CD4-positive, alpha-beta T cell treated with Interleukin-15 for 1 hour (primary cell): ENCODE measurements at places on chromosomes 16 and 17.

DNA sequence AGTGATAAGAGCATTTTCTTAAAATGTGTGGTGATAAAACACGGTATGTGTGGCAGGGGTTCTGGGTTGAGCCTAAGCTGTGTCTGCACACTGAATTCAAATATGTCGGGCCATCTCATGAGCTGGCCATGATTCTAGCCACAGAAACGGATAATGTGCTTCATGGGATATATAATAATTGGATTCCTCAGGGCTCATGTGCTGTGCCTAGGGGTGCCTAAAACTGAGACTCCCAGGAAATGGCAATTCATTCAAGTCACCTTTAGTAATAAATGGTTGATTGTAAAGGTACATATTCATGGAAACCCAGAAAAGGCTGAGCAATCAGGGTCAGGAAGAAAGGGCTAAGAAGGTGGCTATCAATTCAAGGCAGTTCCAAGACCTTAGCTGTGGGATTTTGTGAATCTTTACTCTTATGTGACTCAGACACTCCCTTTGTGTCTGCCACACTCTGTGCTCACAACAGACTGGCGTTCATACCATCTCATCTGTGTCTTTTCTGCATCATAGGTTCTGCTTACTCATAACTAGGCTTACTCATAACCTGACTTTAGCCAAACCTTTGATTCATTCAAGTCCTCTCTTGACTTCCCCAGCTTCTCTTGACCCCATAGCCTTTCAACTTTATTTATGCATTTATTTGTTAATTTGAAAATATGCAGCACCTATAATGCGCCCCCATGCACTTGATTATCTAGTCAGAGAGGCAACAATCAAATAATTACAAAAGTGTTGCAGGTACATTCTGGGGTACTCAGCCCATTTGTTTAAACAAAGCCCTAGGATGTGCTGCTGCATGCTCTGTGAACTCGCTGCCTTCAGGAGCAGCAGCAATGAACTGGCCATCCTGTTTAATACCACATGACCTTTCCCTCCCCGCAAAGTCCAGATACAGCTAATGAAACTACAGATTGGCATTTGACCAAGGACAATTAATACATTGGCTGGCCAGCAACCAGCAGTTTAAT lies 28.4 kb upstream of the MED13 start:
- DNase-seq = no peak

GRCh38 chr16:57575468-57576277 lies 33.2 kb downstream of the ADGRG5 start:
- DNase-seq = no peak

GRCh38 chr16:86906623-86907022 lies 328.3 kb downstream of the FOXL1 start:
- DNase-seq = no peak

DNA sequence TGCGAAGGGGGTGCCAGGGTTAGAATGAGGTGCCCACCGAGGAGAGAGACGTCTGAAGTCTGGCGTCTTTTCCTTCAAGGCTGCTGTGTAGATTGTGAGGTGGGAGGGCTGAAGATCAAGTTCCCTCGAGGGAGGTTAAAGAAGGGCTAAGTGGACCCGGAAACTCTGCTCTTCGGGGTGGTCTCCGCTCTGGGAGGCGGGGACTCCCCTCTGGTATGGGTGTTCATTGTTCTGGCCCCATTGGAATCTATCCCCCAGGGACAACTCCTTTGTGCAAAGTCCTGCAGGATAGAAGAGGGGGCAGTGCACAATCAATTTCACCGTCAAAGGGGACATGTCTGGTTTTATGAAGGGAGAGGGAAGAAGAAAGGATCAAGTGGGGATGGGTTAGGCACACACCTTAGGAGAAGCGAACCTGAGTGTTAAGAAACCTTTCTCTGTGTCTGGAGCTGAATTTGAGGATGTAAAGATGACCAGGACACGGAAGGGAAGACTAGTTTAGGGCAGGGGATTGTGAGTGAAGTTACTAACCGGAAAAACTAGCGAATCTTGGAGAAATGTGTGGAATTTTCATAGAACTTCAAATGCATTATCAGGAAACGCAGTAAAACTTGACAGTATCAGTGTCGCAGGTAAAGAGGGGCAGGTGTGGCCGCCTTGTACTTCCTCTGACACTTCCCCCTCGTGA lies 809 bp upstream of the RAB34 start:
- DNase-seq = no peak

DNA sequence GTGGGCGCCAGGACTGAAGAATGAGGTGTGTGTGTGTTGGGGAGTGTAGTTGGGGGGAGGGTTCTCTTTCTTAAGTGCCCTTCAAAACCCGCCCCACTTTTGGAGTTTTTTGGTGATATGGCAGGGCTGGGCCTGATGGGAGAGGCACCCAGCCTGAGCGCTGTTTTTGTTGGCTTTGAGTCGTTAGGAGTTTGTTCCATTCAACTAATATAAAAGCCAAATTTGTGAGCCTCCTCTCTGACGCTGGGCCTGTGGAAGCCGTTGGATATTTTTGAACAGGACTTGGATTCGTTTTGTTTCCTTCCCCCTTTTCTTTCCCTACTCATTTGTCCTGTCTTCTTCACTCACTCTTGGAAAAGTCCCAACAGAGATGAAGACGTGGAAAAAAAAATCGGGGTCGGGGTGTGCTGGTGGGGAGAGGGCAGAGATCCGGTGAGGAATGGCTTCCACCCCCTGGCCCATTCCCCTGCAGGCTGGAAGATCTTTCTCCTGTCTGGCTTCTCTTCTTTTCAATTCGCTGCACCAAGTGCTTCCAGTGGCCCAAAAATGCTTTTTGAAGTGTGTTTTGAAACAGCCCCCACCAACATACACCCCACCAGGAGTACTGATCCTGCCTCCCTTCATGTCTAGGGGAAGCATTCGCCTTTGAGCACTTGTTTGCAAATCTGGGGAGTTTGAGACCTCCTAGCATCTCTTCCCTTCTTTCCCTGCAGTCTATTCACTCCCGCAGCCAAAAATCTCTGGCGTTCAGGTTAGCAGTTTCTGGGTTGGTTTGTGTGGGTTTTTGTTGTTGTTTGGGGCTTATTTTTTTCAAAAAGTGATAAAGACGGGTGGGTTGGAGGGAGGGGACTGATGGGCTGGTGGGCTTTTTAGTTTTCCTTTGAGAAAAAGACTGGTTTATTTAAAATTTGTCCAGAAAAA lies 2.6 kb downstream of the FZD2 start:
- no peak for DNase-seq

- DNase-seq = no peak
These were observed 300.5 kb downstream of the CPPED1 start for GRCh38 chr16:12503191-12503590.

GRCh38 chr17:73427198-73427597 lies 115.4 kb upstream of the CDC42EP4 start:
- DNase-seq = no peak

GRCh38 chr16:23914946-23915530 lies 79.3 kb downstream of the PRKCB start:
- no peak for DNase-seq
